ENCODE measurements at places on chromosomes 2 and 18.

DNA sequence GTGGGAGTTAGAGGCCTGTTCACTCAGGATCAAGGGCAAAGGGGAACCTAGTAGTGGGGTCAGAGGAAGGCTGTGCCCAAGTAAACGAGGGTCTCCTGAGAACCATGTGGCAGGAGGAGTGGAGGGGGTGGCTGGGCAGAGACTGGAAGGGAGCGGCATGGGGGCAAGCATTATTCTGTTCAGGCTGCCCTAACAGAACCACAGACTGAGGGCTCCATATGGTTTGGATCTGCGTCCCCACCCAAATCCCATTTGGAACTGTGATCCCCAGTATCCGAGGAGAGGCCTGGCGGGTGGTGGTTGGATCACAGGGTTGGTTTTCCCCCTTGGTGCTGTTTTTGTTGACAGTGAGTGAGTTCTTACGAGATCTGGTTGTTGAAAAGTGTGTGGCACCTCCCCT lies 287.0 kb downstream of the PHLPP1 start:
- DNase-seq = no peak

DNA sequence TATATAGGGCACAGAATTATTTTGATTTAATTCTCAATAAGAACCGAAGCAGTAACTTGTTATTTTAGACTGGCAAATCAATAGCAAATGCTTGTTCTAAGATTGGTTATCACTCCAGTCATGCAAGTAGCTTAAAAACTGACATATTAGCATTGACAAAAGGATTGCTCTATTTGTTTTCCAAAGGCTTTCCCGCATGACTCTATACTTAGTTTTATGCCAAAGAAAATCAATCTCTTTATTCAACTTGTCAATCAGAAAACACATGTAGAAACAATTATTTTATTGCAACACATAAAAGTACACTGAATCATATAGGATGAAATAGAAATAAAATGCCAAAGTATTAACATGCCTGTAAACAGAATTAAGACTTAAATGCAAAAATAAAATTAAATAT lies 108.4 kb downstream of the AFF3 start:
- DNase-seq = no peak

DNA sequence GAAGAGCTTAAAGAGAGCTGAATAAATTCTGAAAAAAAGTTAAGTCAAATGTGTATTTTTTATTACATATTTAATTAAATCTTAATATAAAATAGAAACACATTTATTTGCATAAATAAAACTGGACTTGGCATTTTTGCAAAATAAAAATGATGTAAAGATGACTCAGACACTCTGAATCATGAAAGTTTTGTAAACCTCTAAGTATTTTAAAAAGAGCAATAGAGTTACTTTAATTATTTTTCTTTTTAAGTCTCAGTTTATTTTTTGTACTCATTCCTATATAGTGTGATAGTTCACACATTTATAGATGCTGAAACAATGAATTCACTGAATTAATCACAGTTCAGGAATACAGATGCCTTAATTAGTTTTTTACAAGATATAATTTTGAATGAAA lies 109.9 kb upstream of the DTNA start:
- DNase-seq = no peak

GRCh38 chr2:105328281-105329196 lies 996 bp downstream of the TGFBRAP1 start:
- DNase-seq = peak; percentile 60

DNA sequence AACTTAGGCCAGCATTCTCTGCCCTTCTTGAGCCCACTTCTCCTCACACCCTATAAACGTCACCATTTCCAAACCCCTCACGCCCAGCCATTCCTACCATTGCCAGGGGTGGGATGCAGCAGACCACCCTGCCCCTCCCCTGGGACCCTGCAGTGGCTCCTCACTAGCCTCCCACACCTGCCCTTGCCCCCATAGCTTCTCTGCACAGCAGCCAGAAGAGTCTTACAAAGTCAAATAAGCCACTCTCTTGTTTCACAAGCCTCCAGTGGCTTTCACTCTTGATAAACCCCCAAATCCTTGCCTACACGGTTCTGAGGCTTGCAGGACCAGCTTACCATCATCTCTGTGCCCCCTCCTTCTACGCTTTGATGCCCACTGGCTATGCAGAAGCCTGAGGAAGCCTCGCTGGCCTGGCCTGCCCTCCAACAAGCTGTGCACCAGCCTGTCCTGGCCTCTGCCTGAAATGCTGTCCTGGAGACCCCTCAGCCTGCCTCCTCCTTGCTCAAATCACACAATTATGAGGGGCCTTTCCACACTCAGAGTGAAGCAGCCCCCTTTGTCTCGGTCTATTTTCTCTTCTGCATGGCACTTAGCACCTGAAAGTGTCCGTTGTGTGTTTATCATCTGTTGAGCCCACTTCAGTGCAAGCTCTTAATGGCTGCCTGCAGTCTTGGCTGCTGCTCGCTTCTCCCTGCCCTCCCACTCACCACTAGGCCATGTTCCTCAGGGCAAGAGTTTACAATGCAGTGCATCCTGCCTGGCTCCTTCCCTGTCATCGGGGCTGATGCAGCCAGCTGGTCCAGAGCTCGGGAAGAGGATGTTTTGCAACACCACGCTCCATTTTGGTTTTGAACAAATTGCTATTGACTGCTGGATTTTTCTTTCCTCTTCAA lies 82.6 kb upstream of the RGPD5 start:
- DNase-seq = no peak

DNA sequence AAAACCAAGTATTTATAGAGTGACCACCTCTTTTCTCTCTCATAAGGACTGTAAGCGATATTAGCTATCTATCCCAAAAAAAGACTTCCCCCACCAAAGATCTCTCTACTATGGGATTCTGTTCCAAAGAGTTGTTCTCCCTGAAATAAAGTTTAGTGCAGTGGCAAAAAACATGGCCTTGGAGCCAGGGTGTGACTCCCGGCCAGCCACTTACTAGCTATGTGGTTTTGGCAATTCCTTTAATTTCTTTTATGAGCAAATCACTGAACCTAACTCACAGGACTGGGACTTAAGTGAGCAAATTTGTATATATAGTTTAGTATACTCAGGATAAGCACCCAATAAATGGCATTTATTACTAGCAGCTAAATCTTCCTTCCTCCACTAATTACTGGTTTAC lies 42.6 kb downstream of the SESTD1 start:
- no peak for DNase-seq
